ENCODE measurements at places on chromosomes 1 and 21. TPM values are rescaled to one million over a fixed set of nuclear protein-coding genes. Genes with fewer than 3 reads are reported as not detected.

The CFHR4 gene
- total RNA-seq, result not detected

The NKAIN1 gene
- 0.39 TPM for total RNA-seq

The IVL gene
- not detected for total RNA-seq

The LCA5L gene
- total RNA-seq, result 61.9 TPM

The NGF gene
- total RNA-seq, result 0.63 TPM

The TAS1R1 gene
- 5.6 TPM for total RNA-seq

The LCE2A gene
- not detected for total RNA-seq

The CR1L gene
- total RNA-seq, result not detected

The SLC27A3 gene
- 38.5 TPM for total RNA-seq

The GPR52 gene
- 4.8 TPM for total RNA-seq

The KRTCAP2 gene
- 242 TPM for total RNA-seq

The SH2D1B gene
- 1.3 TPM for total RNA-seq

The C1orf141 gene
- 17.3 TPM for total RNA-seq

The MASP2 gene
- total RNA-seq, result 0.31 TPM

The LEPROT gene
- 58.0 TPM for total RNA-seq

The MYOC gene
- 3.0 TPM for total RNA-seq

The HSPB7 gene
- 11.7 TPM for total RNA-seq

The XCL2 gene
- not detected for total RNA-seq

The JTB gene
- 159 TPM for total RNA-seq

The ILDR2 gene
- 172 TPM for total RNA-seq

The PDZK1 gene
- total RNA-seq, result 0.94 TPM

The NTNG1 gene
- 1.8 TPM for total RNA-seq

The CDC73 gene
- total RNA-seq, result 39.6 TPM

The LRRC3 gene
- 8.3 TPM for total RNA-seq

The TMEM201 gene
- total RNA-seq, result 35.8 TPM

The CHRM3 gene
- 11.5 TPM for total RNA-seq

The GUCA2A gene
- not detected for total RNA-seq

The CLIC4 gene
- total RNA-seq, result 48.8 TPM

The LENEP gene
- 1.1 TPM for total RNA-seq

The SLC26A9 gene
- 0.43 TPM for total RNA-seq

The PARP1 gene
- total RNA-seq, result 224 TPM

The FMO2 gene
- 3.4 TPM for total RNA-seq

The VSIG8 gene
- 0.55 TPM for total RNA-seq

The KCNE2 gene
- 0.37 TPM for total RNA-seq

The NID1 gene
- total RNA-seq, result 36.1 TPM

The LORICRIN gene
- total RNA-seq, result 0.25 TPM

The LCE1E gene
- not detected for total RNA-seq

The COL16A1 gene
- 120 TPM for total RNA-seq

The FMO4 gene
- 4.2 TPM for total RNA-seq

The AIRE gene
- 0.55 TPM for total RNA-seq

The LCE1C gene
- not detected for total RNA-seq

The ADCY10 gene
- total RNA-seq, result 9.4 TPM

The KCNK1 gene
- total RNA-seq, result 1.8 TPM

The TNFRSF25 gene
- 13.4 TPM for total RNA-seq

The PRDM2 gene
- 75.1 TPM for total RNA-seq

The GABPA gene
- 27.3 TPM for total RNA-seq

The OR2L13 gene
- 0.12 TPM for total RNA-seq

The TM2D1 gene
- total RNA-seq, result 68.9 TPM

The CACNA1S gene
- 0.08 TPM for total RNA-seq

The TADA1 gene
- total RNA-seq, result 25.8 TPM

The MROH7 gene
- total RNA-seq, result 236 TPM

The HAPLN2 gene
- 6.0 TPM for total RNA-seq

The BRDT gene
- total RNA-seq, result 141 TPM

The TNFAIP8L2 gene
- total RNA-seq, result 0.99 TPM

All from testis (tissue), 5 donors.